ENCODE measurements at places on chromosomes 13 and 19. TPM values are rescaled to one million over a fixed set of nuclear protein-coding genes. Genes with fewer than 3 reads are reported as not detected.
A peak's percentile ranks its signal among the peaks of the same experiment; 100 is the strongest.

Gene PNMA8A
- polyA plus RNA-seq, result 15.8 TPM

DNA sequence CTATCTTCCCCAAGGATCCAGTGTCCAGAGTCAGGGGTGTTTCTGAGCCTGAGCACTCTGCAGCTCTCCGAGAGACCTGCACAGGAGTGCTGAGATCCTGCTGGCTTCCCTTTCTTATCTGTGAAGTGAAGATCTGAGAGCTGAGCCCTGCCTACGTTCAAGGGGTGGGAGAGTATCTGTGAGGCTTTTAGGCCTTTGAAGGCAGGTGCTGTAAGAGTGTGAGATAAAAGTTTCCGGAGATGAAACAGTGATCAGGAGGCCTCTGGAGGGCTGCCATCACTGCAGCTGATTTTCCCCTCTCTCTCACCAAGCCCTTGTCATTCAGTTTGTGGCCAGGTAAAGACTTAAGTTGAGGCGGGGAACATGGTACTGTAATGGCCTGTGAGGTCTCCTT, 83.1 kb downstream of the AKAP11 start:
- DNase-seq, result no peak

- DNase-seq, result no peak
Observed at GRCh38 chr13:112333756-112334543, 42.2 kb upstream of the SPACA7 start.

Gene B3GNT3
- 0.10 TPM for polyA plus RNA-seq

- DNase-seq, result no peak
Observed at GRCh38 chr13:59413126-59413525, 750.6 kb downstream of the DIAPH3 start.

DNA sequence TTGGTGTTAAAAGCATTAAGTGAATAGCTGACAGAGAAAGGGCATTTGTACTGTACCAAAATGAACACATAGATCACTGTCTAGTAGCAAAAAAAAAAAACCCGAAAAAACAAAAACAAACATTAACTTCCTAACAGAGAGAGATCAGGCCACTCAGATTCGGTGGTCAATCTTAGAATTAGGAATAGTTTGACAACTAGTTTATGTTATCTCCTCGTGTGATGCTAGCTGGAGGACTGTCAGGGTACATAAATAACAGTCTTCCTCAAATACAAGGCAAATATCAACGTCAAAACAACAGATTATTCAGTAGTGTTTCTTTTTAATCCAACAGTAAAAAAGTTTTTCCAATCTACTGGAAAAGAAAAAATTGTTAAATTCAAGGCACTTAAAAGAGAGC, 1.7 kb downstream of the ZMYM5 start:
- DNase-seq, result no peak

DNA sequence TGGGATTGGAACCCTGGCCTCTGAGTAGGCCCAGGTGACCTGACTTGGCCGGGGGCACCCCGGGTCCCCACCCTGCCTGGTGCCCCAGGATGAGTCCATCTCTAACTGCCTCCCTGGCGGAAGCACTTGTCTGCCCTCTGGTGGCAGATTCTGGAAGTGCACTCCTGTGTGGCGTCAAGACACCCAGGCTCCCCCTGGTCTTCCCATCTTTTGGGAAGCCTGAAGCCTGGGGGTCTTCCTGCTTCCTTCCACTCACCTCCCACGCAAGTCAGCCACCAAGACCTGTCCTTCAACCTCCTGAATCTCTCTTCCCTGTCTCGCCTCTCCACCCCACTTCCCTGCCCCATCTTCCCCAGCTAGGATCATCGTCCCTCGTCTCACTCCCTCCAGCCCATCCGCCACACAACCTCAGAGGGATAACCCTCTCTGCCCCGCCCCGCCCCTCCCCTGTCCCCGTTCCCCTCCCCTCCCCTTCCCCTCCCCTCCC, 7.4 kb downstream of the RABAC1 start:
- DNase-seq, result peak; percentile 56

Gene ZNF69
- polyA plus RNA-seq, result 26.0 TPM

Gene FCGBP
- polyA plus RNA-seq, result 8.2 TPM

DNA sequence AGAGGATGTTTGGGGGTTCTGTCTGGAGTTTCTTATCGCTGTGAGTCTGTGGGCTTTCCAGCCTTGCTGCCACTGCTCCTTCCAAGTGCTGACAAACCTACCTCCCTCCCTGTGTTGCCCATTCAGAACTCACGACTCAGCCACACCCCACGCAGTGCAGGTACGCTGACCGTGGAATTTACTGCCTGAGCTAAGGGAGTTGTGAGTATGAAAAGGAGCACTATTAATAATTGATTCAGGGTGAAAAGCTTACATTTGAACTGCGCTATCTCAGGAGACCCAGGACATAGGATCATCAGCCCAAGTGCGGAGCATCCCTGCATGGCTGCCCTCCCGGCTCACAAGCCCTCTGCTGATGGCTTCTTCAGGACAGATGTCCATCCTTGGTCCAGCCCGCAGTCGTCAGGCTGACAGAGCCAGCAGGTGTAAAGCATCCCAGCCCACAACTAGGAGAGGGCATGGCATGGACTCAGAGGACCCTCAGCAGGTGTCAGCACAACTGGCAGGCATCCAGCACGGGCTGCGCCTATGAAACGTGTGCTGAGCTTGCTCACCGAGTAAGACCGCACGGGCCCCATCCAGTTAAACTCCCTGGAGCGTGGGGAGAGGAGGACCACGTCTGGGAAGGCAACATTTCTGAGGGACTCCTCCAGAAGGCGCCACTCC, 244.0 kb downstream of the COL4A1 start:
- no peak for DNase-seq

DNA sequence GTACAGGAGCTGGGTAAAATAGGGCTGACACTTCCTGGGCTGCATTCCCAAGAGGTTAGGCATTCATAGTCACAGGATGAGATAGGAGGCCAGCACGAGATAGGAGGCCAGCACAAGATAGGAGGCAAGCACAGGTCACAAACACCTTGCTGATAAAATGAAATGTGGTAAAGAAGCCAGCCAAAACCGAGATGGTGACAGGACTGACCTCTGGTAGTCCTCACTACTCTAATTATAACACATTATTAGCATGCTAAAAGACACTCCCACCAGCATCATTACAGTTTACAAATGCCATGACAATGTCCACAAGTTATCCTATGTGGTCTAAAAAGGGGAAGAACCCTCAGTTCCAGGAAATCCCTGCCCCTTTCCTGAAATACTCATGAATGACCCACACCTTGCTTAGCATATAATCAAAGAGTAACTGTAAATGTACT, 20.9 kb upstream of the IGSF23 start:
- DNase-seq, result no peak

Gene GIPC3
- polyA plus RNA-seq, result 6.3 TPM

Gene SRRM5
- 2.2 TPM for polyA plus RNA-seq

Gene KLF1
- 0.64 TPM for polyA plus RNA-seq

DNA sequence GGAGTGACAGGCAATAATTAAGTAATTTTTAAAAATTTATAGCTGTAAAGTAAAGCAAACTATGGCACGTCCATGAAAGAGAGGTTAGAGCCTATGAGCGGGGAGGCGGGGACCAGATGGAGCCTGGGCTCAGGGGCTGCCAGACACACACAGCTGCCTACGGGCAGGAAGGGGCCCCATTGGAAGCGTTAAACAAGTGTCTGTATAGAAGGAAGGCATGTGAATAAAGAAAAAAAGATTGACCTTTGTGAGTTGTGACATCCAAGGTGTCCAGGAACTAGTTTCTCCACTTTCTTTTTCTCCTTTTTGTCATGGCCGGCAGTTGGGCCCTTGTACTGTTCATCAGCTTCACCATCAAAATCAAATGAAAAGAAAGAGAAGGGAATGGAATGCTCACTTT, 56.8 kb downstream of the LRCH1 start:
- no peak for DNase-seq

Gene CXCL17
- polyA plus RNA-seq, result 20.8 TPM

Gene ZNF254
- polyA plus RNA-seq, result 34.2 TPM

DNA sequence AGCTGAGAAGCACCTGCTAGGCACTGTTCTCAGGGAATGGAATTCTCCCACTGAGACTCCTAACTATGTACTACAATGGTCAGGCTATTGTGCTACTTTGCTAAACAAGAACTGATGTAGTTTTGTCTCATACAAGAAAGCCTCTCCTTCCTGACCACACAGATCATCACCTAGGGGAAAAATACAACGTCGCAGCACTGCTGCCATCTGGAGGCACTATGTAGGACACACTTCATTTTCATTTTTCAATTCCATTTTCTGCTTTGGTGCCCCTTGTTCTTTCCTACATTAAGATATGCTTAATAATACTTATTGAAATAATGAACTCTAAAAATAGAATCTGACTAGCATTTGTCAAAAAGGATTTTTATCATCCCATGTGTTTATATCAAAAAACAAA, 21.1 kb downstream of the PROSER1 start:
- no peak for DNase-seq

Gene NUP58
- 47.8 TPM for polyA plus RNA-seq

GRCh38 chr13:76741624-76742023, 144.6 kb downstream of the KCTD12 start:
- DNase-seq, result no peak

Gene CLIP3
- polyA plus RNA-seq, result 24.3 TPM

GRCh38 chr13:111225810-111226546, 94.5 kb upstream of the TEX29 start:
- DNase-seq, result no peak

Gene CLDND2
- 2.2 TPM for polyA plus RNA-seq

DNA sequence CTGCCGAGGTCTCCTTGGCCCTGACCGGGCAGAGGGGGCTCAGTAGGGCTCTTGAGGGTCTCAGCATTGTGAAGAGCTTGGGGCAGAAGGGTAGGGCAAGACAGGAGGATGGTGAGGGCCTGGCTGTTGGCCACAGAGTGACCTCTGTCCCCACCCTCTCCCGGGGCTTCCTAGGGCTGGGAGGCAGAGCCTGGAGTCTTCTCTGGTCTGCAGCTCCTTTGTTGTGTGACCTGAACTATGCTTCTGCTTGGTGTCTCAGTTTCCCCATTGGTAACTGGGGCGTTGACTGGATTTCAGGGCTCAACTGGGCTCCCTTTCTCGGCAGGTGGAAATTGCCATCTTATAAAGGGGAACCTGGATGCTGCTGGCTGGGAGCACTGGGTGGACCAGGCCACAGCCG, 30.1 kb upstream of the PEPD start:
- no peak for DNase-seq

DNA sequence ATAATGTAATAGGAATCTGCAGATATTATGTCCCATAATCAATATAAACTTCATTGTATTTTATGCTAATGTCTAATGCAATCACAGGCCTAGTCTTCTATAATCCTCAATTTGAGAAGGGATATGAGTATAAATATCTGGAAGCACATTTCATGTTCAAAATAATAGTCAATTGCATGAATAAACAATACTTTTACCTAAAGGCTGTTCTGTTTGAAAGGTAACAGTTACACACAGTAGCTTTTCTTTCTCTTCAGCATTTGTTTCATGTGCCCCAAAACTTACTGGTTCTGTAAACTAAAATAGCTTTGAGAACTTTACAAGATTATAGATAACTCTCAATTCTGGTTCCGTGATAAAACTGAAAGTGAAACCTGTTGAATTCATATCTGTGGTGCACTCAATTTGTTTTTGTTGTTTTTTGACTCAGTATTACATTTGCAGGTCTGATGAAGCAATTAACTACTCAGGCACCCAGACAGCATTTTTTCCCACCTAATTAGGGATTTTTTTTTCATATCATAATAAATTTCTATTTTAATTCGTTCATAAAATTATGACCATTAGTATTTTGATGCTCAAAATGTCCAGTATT, 1193.8 kb downstream of the SLITRK1 start:
- DNase-seq, result no peak

- no peak for DNase-seq
Observed at GRCh38 chr13:114043421-114044053, 69.7 kb upstream of the C13orf46 start.

DNA sequence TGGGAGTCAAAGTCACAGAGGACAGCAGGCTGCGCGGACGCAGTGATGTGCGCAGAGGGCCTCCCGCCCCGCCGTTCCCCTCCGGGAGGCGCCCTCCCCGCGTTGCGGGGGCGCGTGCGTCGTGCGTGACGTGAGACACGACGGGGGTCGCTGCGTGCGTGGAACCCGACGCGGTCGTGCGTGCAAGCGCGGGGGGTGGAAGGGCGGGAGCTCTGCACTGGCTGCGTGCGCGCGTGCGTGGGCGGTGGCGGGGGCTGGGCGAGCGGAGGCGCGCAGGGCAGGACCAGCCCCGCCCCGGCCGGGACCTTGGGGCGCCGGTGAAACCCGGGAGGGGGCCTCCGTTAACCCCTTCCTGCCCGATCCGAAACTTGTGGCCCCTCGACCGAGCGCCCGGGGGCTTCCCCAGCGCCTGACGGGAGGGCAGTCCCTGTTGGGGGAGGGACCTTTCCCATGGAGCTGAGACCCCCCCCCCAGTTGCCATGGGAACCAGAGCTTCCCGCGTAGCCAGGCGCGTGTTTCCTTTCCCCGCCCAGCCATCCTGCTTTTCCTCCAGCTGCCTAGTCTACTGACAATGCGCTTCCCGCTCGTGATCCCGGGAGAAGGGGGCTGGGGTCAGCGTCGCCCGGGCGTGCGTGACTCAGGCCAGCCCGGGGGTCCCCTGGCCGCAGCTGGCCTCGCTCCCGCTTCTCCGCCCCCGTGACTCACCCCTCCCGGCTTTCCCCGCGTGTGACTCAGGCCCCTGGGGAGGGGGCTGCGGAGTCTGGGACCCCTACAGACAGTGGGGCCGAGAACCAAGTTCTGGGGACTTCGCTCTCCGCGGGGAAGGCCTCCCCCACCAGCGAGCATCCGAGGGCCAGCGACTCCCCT, 7.3 kb upstream of the HOOK2 start:
- peak; percentile 86 for DNase-seq

Gene ONECUT3
- 0.09 TPM for polyA plus RNA-seq

Gene ZSWIM9
- polyA plus RNA-seq, result 10.0 TPM

Gene LILRA5
- polyA plus RNA-seq, result 0.55 TPM

GRCh38 chr19:18150776-18151624, 2.0 kb upstream of the PIK3R2 start:
- DNase-seq, result no peak

GRCh38 chr13:113856716-113857065, 7.2 kb downstream of the GAS6 start:
- no peak for DNase-seq

Gene EXOC3L2
- 2.1 TPM for polyA plus RNA-seq

- DNase-seq, result no peak
Observed at GRCh38 chr13:25375727-25376358, 4.1 kb downstream of the ATP8A2 start.

Gene RPL21
- polyA plus RNA-seq, result 848 TPM

Gene SYNGR4
- polyA plus RNA-seq, result not detected

Gene GPR12
- polyA plus RNA-seq, result 0.04 TPM

GRCh38 chr19:18895824-18896341, at the start of gene CERS1:
CERS1 (minus strand) TSS chr19:18896158; CDS start chr19:18896072, 86 bp downstream.
- DNase-seq, result no peak

- DNase-seq, result peak; percentile 46
Observed at GRCh38 chr19:30479231-30479630, 107.0 kb downstream of the ZNF536 start.

- DNase-seq, result no peak
Observed at GRCh38 chr13:89113744-89114143, 1442.6 kb downstream of the SLITRK5 start.

GRCh38 chr13:30810261-30810701, 74.9 kb downstream of the ALOX5AP start:
- DNase-seq, result no peak

- DNase-seq, result no peak
Observed at GRCh38 chr19:7987114-7987768, 18.2 kb downstream of the ELAVL1 start.

Gene HCN2
- 0.15 TPM for polyA plus RNA-seq

Gene C19orf85
- polyA plus RNA-seq, result not detected

GRCh38 chr13:27293873-27294515, 23.4 kb downstream of the RASL11A start:
- DNase-seq, result no peak

Measured in right lung (tissue), 10 donors.